H4 (cell line): ENCODE measurements at places on chromosomes 5 and 9. TPM values are rescaled to one million over a fixed set of nuclear protein-coding genes. Genes with fewer than 3 reads are reported as not detected.

TRIM36 gene
- 7.5 and 20.0 TPM in 2 replicates for total RNA-seq

MEIKIN gene
- total RNA-seq = not detected in 2 replicates

PTBP3 gene
- 21.0 and 30.8 TPM in 2 replicates for total RNA-seq

DNA sequence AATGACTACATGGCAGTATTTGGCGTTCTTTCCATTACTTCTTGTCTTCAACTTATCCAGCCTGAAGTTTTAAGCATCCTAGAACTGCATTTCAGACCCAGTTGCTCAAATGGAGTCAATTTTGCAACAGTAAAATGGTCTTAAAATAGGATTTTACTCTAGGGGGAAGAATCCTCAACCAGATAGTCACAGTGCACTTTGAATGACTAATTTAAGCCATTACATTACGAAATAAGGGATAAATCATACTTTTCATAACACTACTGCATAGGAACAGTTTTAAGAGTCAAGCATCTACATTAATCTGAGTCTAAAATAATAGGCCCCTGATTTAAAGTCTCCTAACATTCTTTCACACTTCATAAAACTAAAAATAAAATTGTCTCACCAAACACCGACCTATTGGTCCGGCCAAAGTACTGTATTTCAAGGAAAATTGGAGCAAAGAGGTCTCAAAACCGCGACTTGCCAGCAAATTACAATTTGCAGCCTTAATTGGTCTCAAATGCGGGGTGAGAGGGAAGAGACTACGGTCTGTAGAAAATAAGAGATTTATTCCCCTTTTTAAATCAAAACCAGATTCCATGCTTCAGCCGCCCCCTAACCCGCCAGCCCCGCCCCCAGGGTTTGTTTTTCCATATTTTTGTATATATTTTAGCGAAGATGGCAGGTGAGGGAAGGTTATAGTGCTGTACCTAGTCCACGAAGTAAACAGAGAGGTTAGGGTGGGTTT lies 1.2 kb upstream of the SMARCA2 start:
- DNase-seq = no peak

DNA sequence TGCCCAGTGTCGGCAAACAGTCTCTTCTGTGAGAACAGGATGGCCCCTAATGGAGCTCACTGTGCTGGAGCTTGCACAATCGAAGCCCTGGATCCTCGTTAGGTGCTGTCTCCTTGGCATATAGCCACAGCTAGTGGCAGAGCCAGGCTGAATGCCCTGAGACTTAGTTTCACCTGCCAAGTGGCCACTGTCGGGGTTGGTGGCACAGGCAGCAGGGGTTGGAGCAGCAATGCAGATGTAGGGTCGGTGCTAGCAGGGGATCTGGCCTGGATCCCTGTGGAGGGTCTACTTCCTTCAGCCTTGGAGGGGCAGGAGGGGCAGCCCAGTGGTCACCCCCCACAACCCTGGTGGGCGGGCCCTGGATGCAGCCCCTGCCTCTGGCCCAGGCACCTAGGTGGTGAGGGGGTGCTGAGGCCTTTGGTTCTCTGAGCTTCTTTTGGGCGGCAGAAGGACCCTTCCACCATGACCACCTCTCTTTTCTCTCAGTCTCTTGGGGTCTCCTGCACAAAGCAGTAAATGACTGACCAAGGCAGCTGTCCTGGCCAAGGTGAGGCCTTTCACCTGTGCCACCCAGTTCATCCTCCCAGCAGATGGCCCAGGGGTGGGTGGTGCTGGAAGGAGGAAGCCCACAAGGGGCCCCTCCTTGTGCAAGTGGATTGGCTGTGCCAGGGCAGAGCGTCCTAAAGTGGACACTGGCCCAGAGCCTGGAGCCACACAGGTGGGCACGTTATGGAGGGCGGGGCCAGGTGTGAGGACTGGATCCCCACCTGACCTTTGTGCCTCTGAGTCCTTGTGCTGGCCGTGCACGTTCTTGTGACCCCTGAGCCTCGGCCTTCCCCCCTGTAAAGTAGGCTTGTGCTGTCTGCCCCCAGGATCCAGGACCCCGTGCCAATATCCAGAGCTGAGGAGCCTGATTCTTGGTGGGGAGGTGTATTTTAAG lies 44.8 kb downstream of the PHF2 start:
- no peak for DNase-seq

DNA sequence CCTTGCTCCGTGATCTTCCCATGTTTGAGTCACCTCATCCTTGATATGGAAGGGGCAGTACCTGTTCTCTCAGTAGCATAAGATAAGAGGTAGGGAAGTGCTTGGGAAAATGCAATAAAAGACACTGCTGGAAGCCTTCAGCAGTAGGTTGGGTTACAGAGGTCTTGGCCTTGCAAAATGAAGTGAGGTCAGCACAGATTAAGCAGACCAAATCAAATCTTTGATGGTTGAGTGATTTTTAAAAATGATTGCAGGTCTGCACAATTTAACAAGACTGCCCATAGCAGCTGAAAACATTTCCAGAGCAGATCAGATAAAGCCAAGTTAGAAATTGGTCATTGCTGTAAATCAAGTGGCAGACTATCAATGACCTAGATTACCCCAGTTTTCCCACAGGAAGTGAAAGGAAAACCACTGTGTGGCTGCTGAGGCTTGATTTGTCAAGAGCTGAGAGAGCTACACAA lies 32.9 kb downstream of the PALM2AKAP2 start:
- DNase-seq = no peak

DNA sequence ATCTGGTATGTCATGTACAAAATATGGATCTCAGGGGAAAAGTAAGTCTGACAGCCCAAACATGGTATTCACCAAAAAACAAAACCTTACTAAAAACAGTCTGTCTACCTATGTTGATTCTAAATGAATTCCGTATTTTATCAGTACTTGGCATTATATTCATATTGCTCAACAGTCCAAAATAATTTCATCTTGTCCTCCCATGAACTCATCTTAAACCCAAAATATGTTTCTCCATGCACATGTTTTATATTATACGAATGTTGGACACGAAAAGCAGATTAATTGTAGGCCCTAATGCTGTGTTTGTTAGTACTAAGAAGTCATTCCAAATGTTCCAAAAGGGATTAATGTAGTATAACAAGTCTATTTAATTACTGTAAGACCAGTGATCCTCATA lies 20.1 kb downstream of the NFIB start:
- DNase-seq = no peak
